ENCODE measurements at places on chromosomes 3 and 15.

GRCh38 chr3:25493786-25494185 lies 65.7 kb downstream of the RARB start:
- DNase-seq: peak; percentile 32

GRCh38 chr15:68626739-68627138 lies 47.9 kb downstream of the CORO2B start:
- DNase-seq: no peak

DNA sequence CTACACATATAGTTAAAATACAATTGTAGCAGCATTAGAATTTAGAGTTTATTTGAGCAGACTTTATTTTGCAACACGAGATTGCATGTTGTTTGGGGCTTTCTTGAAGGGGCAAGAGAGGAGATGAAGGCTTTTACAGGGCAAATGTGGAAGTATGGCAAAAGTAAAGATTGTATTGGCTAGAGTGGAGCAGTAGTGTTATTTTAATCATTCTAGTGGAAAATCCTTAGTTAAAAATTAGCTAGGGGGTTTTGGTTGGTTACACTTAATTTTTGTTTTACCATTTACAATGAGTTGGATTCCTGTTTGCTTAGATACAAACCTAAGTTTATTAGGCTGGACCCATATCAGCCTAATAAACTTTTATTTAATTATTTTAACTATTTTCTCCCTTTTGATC lies 4.6 kb downstream of the OR5H15 start:
- no peak for DNase-seq

DNA sequence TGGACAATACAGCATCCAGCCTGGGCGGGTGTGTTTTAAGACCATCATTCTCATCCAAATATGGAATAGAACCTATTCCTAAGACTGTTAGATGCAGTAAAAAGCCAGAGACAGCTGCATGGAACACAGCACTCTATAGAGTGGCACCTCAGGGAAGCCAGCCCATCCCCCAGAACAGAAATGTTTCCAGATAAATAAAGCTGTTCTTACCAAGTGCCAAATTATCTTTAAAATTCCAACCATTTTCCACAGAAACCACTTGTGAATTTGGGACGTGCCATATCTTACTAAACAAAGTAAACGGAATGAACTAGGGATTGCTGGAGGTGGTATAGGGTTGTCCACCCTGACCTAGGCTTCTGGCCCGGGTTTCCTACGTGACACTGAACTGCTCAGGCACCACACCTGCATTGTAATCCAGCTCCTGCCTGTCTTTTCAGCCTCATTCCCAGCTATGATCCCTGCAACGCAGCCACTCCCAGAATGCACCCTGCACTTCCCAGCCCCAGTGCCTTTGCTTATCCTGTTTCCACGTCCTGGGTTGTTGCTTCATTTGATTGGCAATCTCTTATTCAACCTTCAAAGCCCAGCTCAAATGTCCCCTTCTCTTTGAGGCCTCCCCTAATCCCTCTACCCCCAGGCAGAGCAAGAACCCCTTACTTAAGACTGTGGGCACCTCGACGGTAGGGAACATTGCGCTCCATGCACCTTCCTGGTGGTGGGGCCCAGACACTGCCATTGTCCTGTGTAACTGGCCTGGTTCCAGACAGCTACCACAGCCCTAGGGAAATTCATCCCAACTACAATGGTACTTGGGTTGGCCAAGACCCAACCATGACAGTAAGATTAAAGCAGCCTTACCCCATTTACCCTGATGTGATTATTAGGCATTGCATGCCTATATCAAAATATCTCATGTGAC lies 100.2 kb downstream of the IQSEC1 start:
- no peak for DNase-seq

- DNase-seq: no peak
These were observed 35.6 kb upstream of the TLE3 start for GRCh38 chr15:70133296-70133695.
